ENCODE measurements at places on chromosomes 2 and 18. TPM values are rescaled to one million over a fixed set of nuclear protein-coding genes. Genes with fewer than 3 reads are reported as not detected.

The ONECUT2 gene
- total RNA-seq = not detected

The CYS1 gene
- total RNA-seq = not detected

The NOL4 gene
- total RNA-seq = not detected

The HNMT gene
- not detected for total RNA-seq

- DNase-seq = no peak
These were observed 24.3 kb downstream of the BABAM2 start for GRCh38 chr2:27914805-27915175.

- peak; percentile 18 for DNase-seq
These were observed 640 bp downstream of the SLC39A6 start for GRCh38 chr18:36128530-36128870.

DNA sequence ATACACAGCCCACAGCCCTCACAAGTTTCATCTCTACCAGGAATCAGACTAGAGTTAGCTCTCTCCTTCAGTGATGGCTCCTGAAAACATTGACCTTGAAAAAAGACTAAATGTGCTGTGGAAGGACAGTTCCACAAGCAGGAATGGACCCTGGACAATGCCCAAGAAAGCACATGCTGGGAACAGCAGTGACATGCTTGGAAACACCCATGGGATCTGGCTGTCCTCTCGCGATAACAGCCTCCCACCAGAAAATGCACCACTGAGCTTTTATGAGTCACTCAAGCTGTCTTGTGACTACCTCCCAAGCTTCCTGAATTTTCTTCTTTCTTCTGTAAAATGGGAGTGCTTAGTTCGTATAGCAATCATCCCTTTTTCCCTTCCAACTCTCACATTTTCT lies 269.2 kb downstream of the LRATD1 start:
- no peak for DNase-seq

DNA sequence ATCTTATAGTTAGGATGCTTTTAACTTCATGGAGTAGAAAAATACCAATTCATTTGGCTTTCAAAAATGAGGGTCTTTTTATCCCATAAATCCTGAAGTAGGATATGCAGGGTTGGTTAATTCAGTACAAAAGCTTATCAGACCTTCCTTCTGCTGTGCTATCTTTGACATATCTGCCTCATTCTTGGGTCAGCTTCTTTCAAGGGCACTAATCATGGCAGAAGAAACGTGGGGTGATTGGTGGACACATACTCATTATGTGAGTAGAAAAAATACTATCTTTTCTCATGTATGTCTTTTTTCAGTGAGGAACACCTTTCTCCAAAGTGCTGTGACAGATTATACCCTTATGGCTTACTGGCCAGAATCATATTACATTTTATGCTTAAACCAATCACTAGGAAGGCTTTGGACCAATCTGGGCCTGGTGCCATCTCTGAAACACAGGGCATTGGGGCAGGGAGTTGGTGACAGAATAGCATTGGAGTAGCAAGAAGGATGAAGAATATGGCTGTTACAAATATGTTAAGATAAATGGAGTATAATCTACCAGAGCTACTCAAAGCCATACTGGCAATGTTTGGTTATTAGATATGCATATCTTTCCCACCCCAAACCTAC lies 10.1 kb downstream of the UGP2 start:
- no peak for DNase-seq

DNA sequence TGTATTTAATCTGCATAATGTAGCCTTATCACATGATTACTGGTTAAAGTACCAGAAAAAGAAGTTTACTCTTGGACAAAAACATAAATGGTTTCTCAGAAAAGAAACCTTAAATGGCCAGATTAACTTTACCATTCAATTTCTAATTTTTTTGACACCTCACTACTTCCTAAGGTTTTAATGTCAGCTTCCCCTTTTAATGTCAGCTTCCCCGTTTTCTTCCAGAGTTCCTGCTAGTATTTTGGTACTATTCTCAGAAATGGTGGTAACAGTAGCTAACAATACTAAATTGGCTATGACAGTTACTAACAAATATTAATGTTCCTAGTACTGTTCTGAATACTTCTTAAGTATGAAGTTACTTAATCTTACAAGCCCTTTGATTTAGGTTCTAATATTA lies 22.4 kb upstream of the SLC8A1 start:
- no peak for DNase-seq

DNA sequence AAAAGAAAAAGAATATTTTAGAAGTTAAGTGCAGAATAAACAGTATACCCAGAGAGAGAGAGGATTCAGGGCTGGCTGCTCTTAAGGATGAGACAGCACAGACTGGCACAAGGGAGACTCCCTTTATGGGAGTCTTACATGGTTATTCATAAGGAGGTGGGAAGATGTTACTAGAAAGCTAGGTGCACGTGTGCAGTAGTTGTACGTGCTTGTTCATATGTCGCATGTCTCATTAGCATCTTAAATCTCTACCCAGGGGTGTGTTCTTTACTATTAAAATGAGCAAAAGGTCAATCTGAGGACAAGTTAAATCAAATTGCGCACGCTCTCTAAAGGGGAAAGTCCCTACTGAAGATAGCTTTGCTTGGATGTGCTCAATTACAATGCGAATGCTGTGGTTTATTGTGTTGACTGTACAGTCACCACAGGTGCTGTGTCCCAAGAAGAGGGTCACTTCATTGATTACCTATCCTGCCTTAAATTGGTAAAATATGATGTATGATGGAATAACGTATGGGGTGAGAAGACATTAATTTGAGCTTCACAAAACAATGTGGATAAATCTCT lies 368.0 kb upstream of the SPHKAP start:
- DNase-seq = no peak

DNA sequence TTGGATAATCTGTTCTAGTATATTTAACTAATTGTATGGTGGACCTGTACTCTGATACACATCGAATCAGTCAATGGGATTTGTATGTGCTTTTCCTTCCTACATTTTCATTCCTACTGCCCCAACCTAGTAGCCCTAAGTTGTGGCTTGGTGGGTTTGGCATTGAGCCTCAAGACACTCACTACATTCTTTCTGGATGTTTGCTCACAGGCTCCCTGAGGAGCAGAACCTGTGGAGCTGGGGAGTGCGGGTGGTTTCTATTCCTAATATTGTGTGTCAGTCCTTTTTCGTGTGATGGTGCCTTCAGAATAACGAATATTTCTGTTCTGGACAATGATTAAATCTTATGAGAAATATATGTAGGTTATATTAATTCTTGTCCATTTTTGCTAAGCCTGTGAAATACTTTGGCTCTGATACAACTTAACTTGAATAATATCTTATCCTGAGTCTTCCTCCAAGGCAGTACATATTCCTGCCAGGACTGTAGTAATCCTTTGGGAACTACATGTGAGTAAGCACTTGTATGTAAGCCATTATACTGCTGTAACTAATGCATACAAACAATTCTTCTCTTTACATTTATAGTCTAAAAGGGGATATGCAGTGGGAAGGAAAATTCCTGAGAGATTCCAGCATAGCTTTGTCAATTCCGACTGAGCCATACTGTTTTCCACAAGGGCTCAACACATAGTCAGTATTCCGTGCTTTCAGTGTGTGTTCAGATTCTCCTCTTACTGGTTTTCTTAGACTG lies 150.6 kb downstream of the AGPS start:
- DNase-seq = no peak

GRCh38 chr2:101516823-101517690 lies 42.1 kb upstream of the RFX8 start:
- DNase-seq = peak; percentile 60

DNA sequence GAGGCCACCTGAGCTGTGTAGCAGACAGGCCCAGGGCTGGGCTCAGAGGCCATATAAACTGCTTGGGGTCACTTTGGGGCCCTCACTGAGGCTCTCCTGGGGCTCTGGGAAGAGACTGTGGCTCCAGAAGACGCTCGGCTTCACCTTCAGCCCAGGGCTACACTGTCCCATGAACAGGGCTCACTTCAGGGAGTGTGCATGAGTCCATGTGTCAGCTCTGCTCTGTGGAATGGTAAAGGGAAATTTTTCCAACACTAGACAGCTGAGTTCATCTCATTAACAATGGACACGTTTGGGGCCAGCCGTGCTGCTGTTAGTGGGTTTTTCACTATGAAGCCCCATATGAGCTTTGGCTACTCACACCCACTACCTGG lies 65.4 kb upstream of the TFCP2L1 start:
- no peak for DNase-seq

GRCh38 chr2:151805343-151805742 lies 22.9 kb downstream of the ARL5A start:
- no peak for DNase-seq

- DNase-seq = no peak
These were observed 128.3 kb downstream of the CYRIA start for GRCh38 chr2:16537347-16537746.

DNA sequence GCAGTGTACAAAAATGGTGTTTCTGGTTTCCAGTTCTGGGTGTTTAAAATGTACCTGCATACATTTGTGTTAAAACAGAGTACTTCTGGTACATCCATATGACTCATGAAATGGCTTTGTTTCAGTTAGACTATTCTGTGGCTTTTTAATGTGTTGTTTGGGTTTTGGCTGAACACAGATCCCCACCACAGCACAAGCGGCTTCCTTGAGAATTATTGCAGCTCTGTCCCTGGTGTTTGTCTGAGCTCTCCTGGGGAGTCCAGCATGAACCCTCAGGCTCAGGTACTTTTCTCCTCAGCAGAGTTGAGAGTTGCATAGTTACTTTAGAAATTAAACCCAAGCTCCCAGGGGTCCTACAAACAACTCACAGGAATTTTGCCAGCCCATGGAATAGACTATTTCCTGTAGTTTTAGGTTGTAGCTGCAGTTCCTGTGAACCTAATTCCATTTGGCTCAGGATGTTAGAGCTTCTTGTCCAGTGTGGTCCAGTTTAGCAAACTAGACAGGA lies 64.8 kb upstream of the EML6 start:
- peak; percentile 31 for DNase-seq

DNA sequence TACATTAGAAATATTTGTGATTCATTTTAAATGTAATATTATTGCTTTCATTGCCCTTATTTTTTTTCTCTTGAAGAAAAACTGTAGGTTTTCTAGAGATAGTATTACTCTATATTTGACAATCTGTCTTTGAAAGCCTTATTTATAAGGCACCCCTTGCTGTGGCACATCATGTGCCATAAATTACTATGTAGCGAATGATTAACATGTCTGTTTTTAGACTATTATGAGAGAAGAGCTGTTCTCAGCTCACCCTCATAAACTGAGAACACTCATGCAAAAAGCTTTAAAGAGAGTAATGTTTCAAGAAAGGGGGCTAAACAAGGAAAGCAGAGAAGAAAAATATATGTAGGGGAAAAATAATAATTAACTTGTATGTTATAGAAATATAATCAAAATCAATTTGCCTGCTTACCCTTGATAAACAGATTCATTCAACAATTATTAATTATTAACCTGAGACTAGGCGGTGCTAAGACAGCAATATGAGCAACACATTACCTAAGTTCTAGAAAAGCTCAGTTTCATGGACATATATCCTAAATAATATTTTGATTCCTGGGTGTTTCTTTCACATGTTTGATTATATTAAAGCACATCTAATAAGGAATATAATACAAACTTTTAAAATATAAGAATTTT lies 69.0 kb downstream of the RAB3GAP1 start:
- no peak for DNase-seq

- no peak for DNase-seq
These were observed 208.4 kb downstream of the LNPK start for GRCh38 chr2:175793648-175794047.

DNA sequence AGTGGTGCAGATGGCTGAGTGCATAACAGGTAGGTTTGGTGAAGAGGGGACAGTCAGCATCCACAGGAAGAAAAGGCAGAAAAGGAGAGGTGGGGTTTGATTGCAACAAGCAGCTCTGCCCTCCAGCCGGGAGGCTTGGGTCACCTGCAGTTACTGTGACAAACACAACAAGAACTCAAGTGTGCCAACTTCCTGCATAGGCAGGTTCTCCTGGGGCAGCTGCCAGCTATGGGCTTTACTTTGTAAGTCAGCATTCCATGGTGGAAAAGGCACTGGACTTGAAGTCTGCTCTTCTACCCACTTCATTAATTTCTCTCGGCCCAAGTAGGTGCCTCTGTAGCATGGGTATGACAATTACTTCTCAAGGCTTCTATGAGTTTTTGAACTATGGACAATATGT lies 98.9 kb downstream of the MYT1L start:
- DNase-seq = no peak

Measured in activated CD4-positive, alpha-beta T cell treated with anti-CD3 and anti-CD28 coated beads for 36 hours (primary cell).